D341Med (cell line): ENCODE measurements at places on chromosomes 7 and 10.
A peak's percentile ranks its signal among the peaks of the same experiment; 100 is the strongest.

GRCh38 chr10:96230527-96230926 lies 40.8 kb downstream of the BLNK start:
- no peak for DNase-seq

DNA sequence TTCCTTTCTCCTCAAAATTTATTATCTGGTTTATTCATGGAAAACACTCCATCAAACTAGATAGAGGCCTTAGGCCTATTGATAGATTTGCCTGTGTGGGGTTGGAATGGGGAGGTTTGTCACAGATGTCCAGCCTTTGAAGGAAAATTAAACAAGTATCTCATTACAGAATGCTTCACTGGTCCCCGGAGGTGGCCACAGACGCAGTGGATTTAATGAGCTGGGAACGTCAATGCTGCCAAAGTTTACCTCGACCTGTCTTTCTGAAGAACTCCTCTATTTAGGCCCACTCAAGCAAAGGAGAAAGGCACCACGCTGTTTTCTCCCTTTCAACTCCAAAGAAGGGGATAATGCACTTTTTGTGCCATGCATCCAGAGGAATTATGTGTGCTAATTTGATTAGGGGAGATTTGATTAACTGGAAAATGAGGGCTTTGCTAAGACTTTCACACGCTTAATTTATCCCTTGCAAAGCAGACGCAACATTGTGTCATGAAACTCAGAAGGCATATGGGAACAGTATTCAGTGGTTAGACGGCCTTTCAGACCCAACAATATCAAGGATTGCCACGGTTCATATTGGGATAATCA lies 558.8 kb upstream of the GALNT17 start:
- DNase-seq: no peak

- no peak for DNase-seq
Measured at GRCh38 chr10:725786-726185, 36.3 kb upstream of the DIP2C start.

GRCh38 chr7:92332782-92333181 lies 87.0 kb downstream of the ANKIB1 start:
- DNase-seq: no peak

GRCh38 chr7:94274828-94275227 lies 119.9 kb upstream of the COL1A2 start:
- no peak for DNase-seq

DNA sequence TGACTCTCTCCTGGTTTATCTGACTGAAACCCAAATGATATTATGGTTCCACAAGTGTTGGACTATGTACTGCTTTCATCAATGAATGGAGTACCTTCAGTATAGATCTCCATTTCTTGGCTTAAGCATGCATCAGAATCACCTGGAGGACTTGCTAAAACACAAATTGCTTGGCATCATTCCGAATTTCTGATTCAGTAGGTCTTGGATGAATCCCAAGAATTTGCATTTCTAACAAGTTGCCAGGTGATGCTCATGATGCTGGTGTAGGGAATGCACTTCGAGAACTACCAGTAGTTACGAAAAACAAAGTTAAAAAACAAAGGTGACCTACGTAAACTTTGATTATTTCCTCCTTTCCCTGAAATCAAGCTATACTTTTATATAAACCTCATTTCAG lies 119.0 kb upstream of the FEZF1 start:
- DNase-seq: no peak

DNA sequence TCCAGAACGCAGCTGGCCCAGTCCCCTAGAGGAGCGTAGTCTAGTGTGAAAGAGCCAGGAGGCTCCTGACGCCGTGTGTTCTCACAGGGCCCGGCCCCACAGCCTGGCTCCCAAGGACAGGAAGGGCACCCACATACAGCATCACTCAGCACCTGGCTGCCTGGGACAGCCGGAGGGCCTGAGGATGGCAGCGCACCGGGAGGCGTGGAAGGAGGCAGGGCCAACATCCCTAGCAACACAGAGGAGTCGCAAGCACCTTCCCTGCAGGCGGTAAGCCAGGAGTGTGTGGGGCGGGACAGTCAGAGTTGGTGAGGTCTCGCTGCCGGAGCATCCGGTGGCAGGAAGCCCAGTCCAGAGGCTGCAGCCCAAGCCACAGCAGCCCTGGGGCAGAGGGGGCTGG lies 125.8 kb downstream of the MAD1L1 start:
- no peak for DNase-seq

DNA sequence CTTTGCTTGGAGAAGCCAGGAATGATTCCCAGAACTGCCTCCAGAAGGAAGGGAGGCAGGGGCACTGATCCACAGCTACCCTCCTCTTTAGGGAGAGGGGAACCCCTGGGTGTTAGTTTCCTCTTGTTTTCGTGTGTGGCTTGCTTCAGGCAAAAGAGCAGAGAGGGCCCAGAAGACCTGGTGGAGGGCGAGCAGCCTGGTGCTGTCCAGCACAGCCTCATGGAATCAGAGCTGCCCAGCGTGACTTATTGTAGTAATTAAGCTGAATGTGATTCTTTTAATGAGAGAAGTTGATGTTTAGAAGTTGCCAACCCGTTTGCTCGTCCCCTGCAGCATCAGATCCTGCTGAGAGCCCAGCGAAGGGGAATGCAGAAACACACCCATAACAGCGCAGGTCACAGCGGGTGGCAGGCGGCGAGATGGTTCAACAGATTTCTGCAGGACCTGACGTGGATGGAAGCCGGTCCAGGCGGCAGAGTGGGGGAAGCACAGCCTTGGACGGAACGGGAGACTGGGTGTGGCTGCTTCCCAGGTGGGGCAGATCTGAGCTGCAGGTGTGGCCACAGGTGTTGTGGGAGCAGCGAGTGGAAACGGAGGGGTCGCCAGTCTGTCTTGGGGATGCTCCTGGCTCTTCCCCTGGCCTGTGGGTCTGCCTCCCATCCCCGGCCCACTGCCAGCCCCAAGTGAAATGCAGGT lies 53.7 kb upstream of the SHH start:
- no peak for DNase-seq

- DNase-seq: peak; percentile 67
Measured at GRCh38 chr10:69716711-69717560, 84.8 kb upstream of the COL13A1 start.

GRCh38 chr7:154388412-154388811 lies 336.2 kb downstream of the DPP6 start:
- DNase-seq: no peak

DNA sequence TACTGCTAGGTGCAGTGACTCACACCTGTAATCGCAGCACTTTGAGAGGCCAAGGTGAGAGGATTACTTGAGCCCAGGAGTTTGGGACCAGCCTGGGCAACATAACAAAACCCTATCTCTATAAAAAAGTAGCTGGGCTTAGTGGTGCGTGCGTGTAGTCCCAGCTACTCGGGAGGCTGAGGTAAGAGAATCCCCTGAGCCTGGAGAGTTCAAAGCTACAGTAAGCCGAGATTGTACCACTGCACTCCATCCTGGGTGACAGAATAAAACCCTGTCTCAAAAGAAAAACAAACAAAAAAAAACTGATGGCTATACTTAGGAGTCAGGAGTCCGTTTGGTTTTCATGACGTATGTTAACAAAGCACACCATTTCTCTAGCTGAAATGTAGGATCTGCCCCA lies 2.9 kb downstream of the SGMS1 start:
- no peak for DNase-seq

GRCh38 chr7:142413280-142414000 lies 155.6 kb upstream of the PRSS58 start:
- no peak for DNase-seq

DNA sequence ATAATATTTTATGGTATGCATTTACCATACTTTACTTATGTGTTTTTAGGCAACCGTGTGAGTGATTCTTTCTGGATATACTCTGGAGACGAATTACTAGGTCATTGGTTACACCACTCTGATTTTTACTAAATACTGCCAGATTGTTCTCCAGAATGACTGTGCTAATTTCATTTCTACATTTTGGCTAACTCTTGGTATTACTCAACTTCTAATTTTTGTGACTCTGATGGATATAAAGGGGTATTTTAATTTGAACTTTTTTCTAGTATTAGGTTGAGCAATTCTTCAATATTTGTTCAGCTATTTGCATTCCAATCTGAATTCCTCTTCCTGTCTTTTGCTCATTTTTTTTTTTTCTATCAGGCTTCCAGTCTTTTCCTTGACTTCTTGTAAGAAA lies 223.6 kb downstream of the MDFIC start:
- no peak for DNase-seq

- DNase-seq: no peak
Measured at GRCh38 chr10:113801569-113801968, 50.1 kb downstream of the PLEKHS1 start.

DNA sequence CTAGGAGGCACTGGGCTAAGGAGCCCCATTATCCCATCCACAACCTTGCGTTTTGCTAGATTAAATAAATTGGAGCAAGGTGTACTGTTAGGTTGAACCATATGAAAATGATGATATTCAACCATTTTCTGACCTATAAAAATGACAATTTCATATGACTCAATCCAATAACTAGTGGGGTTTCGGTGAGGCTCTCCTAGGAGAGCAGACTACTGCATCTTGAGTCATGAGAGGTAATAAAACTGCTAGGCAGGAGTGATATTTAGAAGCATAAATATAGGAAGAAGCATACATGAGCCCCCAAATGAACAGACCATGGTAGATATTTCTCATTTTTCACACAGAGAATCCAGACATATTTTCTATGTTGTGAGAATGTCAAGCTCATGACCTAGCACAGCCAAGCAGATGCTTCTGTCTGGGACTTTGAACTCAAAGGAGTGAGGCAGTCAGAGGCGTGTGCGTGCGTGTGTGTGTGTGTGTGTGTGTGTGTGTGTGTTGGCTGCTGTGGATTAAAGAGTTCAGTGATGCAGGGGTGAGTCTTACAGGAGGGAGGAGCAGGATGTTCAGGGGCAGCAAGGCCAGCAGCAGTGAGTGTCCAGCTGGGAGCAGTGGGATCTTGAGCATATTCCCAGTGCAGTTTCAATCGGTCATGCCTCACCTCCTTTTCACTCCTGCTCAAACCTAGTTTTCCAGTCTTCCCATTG lies 17.8 kb upstream of the WDR11 start:
- no peak for DNase-seq

GRCh38 chr10:12685261-12686058 lies 316.1 kb downstream of the CCDC3 start:
- DNase-seq: no peak

- no peak for DNase-seq
Measured at GRCh38 chr10:22505911-22506685, 160.8 kb downstream of the SPAG6 start.

DNA sequence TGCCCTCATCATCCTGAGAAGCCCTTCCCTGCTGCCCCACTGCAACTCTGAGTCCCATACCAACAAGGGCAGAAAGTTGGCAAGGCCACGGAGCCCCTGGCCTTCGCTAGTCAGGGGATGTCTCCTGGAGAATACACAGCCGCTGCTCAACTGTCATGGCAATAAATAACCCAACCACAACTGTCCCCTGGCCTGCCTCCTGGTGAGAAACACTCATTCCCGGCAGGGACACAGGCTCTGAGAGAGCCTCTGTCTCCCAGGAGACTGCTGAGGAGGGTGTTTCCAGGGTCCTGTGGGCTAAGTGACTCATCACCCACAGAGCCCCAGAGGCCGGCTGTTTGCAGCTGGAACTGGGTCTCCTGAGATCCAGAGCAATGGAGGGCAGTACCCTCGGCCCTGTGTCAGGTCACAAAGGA lies 354.1 kb downstream of the TNS3 start:
- no peak for DNase-seq

- no peak for DNase-seq
Measured at GRCh38 chr10:132489704-132490534, 47.7 kb upstream of the INPP5A start.

- DNase-seq: no peak
Measured at GRCh38 chr7:124655990-124656389, 109.6 kb downstream of the GPR37 start.

DNA sequence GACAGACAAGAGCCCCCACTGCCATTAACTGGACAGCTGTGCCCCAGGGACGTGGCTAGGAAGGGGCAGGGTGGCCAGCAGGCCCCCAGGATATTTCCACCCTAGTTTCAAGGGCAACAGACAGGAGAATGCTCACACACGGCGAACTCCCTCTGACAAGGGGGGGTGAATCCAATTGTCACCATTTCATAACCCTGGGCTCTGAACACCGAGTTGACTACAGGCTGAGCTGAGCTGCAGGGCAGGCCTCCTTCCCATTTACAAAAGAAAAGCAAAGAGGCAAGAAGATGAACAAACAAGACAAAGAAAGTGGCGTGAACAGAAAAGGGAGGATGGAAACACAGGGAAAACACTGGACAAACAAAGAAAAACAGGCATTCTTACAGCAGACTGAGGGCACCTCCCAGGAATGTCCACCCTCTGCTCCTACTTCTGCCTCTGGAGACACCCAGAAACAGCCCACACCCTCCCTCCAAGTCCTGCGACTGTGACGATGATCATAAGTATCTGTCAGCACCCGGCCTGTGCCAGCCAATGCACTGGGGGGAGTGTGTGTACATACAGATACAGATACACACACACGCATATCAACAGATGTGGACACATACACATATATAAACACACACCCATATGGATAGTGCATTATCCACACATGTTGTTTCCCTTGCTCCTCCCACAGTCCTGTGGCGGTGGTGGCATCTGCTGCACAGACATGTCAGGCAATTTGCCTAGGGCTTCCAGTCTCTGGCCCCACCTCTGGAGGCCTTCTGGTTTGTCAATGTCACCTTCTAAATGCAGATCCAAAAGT lies 66.2 kb downstream of the FAM53B start:
- DNase-seq: no peak

- DNase-seq: no peak
Measured at GRCh38 chr10:16832351-16833080, 15.3 kb upstream of the RSU1 start.

DNA sequence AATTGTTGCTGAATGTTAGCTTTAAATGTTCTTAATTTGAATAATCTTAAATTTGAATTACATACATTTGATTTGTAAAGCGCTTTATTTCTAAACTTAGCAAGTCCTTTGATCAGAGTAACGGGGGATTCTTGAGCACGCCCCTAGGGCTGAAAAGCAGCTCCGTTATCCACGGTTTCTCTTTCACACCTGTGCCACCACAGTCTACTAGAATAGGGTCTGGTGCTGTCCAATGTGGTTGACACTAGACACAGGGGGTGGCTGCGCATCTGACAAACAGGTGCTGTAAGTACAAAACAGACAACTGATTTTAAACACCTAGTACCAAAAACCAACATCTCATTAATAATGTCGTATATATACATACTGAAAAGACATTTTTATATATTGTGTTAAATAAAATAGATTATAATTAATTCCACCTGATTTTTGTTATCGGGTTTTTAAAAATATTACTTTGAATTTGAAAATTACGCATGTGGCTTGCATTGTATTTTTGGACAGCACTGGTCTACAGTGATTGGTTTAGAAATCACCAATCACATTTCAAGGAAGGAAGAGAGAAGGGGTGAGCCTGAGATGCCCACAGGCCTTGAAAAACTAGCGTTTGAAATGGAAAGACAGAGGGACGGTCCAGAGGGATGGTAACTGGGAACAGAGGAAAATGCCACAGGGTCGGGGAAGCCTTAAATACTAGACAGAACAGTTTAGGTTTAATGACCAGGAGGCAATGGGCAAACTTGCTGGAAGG lies 7.3 kb downstream of the SEPHS1 start:
- no peak for DNase-seq

GRCh38 chr7:159102681-159103381 lies 41.8 kb downstream of the VIPR2 start:
- DNase-seq: no peak
